ENCODE measurements at places on chromosomes 7 and 10. TPM values are rescaled to one million over a fixed set of nuclear protein-coding genes. Genes with fewer than 3 reads are reported as not detected.

GRCh38 chr10:85510682-85511081 is 855.9 kb downstream of the GRID1 start:
- DNase-seq = no peak

Gene ELAPOR2
- polyA plus RNA-seq = 6.4 TPM

GRCh38 chr10:85919491-85920021 is 447.0 kb downstream of the GRID1 start:
- DNase-seq = no peak

Gene SNCG
- polyA plus RNA-seq = 4.7 TPM

DNA sequence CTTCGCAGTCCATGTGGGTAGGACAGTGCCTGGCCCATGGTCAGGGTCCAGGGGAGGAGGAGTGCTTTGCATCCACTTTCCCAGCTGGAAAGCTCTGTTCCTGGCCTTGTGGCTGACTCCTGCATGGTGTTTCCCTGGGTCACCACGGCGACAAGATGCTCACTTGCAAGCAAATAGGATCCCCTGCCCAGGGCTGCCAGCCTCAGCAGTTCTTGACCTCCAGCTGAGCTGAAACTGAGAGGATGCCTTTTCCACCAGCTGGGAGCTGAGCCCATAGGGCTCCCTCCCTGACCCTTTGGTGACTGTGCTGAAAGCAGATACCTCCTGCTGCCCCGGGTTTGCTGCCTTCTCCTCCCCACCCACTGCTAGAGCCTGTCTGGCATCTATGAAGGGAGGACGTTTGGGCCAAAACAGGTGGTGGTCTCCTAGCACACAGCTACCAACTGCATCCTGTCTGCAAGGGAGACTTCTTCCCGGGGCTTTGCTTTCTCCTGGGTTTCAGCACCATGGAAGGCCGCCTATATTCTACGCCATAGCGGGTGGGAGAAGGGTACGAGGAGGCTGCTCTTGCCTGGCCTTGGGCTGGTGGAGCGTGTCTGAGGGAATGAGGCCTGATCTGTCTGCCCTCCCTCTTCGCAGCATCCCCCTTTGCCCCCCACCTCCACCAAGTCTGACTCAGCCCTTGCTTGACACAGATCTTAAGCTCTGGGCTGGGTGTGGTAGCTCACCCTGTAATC is 34.4 kb downstream of the UBTD1 start:
- DNase-seq = no peak

- peak; percentile 70 for DNase-seq
Measured at GRCh38 chr7:74656441-74656836, 1.1 kb upstream of the GTF2I start.

DNA sequence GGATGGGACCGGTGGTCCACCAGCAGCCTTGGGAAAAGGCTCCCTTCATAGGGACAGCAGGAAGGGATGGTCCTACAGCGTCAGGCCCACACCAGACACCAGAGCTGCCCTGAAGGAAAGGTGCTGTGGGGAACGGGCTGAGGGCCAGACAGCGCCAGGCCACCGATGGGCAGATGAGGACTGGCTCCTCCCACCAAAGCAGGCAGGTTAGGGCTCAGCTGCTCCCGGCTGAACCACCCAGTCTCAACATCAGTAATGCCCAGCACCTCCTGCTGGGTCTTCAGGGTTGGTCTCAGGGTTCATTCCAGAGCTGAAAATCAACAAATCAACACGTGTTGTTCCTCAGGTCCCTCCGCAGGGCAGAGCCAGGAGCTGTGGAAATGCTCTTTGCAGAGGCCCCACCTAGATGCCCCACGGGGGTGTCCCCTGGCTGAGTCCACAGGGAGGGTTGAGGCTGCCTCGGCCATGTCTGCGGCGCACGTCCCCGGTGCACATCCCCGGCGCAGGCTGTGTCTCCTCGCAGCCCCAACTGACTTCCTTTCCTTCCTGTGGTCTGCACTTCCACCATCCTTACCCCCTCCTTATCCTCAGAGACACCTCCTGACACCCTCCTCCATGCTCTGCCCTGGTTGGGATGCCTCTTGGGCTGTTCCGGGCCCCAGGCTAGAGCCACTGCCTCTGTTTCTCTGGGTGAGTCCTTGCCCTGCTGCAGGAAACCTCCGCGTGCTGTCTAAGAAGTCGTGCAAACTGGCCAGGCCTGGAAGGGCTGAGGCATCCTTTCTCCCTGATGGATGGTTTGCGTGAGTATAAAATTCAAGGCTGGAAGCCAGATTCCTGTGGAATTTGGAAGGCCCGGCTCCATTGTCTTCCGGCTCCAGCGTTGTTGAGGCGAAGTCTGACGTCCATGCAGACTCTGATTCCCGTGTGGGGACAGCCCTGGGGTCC is 32.8 kb upstream of the CFAP46 start:
- DNase-seq = no peak

DNA sequence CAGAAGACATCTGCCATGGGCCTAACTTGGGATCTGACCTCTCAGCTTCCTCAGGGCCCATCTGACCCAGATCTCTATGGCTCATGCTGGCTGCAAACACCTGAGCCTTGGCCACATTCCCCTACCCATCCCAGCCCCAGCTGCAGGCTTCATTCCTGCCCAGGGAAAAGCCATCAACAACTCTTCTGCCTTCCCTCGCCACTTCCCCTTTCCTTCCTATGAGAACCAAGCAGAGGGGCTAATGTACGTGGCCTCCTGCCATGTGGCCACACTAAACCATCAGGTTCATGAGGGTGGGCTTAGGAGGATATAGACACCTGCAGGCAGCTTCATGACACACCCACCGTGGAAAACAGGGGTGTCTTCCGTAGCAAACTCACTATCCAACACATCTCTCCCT is 312.2 kb downstream of the GALNT17 start:
- no peak for DNase-seq

- no peak for DNase-seq
Measured at GRCh38 chr7:20798081-20798693, 11.5 kb upstream of the SP8 start.

Gene HOXA7
- polyA plus RNA-seq = 13.5 TPM

DNA sequence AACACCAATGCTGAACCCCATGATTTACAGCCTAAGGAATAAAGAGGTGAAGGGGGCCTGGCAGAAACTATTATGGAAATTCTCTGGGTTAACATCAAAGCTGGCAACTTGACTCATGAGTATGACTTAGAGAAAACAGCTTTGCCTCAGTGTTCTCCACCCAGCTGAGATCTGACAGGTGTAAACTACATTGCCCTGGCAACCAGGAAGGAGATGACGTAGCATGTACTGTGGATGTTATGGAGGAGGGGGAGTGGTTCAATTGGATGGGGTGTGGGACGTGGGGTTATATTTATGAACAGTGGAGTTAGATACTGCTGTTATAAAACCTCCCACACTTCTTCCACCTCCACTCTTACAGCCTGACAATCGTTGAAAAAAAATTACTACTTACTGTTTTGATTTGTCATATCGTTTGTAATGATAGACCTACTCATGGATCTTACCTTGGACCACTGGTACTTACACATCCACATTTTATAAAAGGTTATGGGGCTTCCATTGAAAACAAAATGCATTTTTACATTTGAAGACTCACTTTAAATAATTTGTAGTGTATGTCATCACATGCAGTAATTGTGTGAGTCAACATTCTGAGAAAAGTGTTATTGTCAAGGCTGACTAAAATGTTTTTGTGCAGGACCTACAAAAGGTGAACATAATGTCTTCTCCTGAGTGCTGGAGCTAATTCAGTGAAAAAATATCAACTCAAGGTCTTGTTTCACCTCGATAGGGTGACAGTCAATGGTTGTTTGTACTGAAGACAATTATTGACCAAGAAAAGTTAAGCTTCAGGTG is 6.4 kb downstream of the OR2F1 start:
- DNase-seq = no peak

- no peak for DNase-seq
Measured at GRCh38 chr10:100008708-100009282, 952 bp downstream of the DNMBP start.

GRCh38 chr10:70369498-70370018 is 12.9 kb downstream of the LRRC20 start:
- no peak for DNase-seq

- no peak for DNase-seq
Measured at GRCh38 chr10:116768786-116769185, 26.4 kb upstream of the HSPA12A start.

Gene GARIN1A
- polyA plus RNA-seq = 2.1 TPM

DNA sequence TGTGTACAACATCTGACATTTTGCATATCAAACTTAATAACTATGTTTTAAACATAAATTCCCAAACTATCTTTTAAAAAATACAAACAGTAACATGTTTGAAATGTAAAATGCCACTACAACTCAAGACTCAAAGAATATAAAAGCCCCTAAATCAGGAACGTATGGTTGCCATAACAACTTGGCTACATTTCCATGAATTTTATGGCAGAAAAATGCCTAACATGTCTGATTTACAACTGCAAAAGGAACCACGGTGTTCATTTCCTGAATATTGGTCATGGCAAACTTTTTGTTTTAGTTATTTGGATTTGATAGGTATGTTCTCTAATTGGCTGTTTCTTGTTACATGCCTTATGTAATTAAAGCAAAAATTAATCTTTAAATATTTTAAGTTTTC is 2.0 kb downstream of the SOSTDC1 start:
- peak; percentile 29 for DNase-seq

Gene FANK1
- polyA plus RNA-seq = 0.56 TPM

Gene ADK
- polyA plus RNA-seq = 30.8 TPM

Gene MORN4
- 5.2 TPM for polyA plus RNA-seq

DNA sequence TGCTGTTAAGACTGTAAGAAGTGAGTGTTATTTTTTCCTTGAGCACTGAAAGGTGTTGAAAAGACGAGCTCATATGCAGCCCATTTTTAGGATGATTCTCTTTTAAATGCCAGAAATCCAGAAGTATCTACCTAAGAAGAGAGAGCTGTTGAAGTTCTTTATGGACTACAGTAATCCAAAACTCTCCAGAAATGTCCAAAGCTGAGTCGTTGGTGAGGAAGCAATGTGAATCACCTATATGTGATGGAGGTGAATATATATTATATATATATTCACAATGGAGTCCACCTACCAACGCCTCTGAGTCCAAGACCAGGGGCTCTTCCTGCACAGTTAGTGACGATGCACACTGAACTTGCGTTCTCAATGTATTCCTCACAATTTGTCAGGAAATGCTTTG is 252.7 kb upstream of the PITRM1 start:
- no peak for DNase-seq

DNA sequence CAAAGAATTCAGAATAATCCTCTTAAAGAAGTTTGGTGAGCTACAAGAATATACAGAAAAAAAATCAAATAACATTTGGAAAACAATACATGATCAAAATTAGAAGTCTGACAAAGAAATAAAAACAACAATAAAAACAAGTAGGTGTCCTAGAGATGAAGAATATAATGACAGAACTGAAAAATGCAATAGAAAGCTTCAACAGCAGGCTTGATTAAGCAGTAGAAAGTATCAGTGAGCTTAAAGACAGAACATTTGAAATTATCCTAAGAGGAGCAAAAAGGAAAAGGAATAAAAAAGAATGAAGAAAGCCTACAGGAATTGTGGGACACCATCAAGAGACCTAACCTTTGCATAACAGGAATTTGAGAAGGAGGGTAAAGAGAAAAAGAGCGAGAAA is 238.8 kb downstream of the ZEB1 start:
- no peak for DNase-seq

GRCh38 chr10:113059371-113059780 is 109.3 kb downstream of the TCF7L2 start:
- no peak for DNase-seq

Gene MOGAT3
- not detected for polyA plus RNA-seq

- DNase-seq = peak; percentile 66
Measured at GRCh38 chr7:25656581-25657026, 428.3 kb upstream of the NPVF start.

Gene RHOBTB1
- polyA plus RNA-seq = 21.3 TPM

DNA sequence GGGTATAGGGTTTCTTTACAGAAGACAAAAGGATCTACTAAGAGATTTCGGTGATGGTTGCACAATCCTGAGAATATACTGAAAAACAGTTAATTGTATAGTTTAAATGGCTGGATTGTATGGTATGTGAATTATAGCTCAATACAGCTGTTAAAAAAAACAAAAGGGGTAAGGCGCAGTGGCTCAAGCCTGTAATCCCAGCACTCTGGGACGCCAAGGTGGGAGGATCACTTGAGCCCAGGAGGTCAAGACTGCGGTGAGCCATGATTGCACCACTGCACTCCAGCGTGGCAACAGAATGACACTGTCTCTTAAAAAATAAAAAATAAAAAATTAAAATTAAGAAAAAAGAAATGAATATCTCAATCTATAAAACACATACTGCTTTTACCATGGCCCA is 18.5 kb downstream of the ESYT2 start:
- no peak for DNase-seq

Gene SHH
- polyA plus RNA-seq = 0.10 TPM

DNA sequence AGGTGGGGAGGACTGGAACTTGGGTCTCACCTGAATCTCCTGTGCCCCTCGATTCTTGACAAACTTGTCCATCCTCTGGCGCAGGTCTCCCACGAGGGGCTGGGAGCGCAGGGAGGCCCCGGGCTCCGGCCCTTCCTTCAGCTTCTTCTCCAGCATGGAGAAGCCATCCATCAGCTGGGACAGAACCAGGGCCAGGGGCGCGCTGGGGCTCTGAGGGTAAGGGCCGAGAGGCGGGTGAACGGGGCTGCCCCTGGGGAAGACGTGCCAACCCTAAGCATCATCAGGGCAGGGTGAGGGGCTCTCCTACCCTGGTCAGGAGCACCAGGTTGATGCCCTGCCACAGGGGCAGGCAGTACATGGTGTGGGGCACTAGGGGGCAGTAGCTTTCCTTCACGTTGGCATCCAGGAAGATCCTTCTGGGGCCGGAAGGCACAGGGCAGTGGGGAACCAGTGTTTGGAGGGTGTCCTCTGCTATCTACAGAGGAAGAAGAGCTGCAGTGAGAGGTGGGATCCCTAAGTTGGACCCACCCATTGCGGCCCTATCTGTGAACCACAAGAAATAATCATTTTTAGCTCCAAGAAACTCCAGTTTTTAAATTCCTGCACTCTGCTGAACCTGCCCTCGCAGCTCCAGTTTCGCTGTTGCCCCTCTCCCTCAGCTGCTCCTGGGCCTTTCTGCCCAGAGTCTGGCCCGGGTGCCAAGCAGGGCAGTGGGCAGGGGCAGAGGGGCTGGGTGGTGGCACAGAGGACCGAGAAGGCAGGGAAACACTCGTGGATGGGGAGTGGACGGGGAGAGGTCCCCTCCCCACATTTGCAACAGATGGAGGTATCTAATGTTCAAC is 10.8 kb upstream of the PYROXD2 start:
- no peak for DNase-seq

Gene SGCE
- polyA plus RNA-seq = 119 TPM

DNA sequence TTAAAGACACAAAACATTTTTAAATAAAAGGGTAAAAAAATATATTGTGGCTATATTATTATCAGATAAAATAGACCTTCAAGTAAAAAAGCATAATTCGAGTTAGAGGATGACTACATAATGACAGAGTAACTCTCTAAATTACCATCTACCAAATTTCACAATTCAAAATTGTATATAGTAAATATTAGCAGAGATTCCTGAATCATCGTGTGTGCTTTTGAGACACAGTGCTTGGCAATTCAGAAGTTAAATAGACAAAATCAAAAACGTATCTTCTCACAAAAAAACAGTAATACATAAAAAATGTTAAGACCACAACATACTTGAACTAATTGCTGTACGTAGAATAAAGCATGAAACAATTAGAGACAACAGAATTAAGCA is 110.4 kb downstream of the AHR start:
- no peak for DNase-seq

Gene MMP21
- 0.27 TPM for polyA plus RNA-seq

Gene HECW1
- polyA plus RNA-seq = 0.14 TPM

- DNase-seq = no peak
Measured at GRCh38 chr10:26507441-26507840, 69.3 kb downstream of the APBB1IP start.

GRCh38 chr7:157352516-157352915 is 15.7 kb downstream of the DNAJB6 start:
- no peak for DNase-seq

- DNase-seq = no peak
Measured at GRCh38 chr10:18418541-18419215, 232.7 kb downstream of the NSUN6 start.
